ENCODE measurements at places on chromosomes 7 and 10.

DNA sequence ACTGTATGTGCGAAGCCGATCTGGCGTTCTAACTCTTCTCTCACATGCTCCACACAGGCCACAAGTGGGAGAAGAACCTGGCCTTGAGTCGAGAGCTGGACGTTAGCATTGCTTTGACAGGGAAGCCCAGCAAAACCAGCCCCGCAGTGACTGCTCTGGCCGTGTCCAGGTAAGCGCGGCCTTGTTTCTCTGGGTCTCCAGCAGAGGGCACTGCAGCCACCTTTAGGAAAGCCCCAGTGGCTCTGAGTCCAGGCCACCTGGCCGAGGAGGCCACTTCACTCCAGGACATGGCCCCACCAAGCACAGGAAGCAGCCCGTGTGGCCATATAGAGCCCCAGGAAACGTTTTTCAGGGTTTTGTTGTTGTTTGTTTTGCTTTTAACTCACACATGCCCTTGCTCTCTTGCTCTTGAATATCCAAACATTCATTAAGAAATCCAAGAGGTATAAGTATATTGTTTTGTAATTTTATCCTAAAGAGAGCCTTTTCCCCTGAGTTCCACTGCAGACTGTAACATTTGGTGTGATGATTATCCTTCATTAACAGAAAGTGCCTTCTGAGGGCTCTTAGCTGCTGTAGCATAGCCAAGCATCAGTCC, 41.8 kb upstream of the LRRC18 start:
- DNase-seq, result peak; percentile 56

- no peak for DNase-seq
These were observed 216.4 kb downstream of the CXCL12 start for GRCh38 chr10:44168478-44168877.

- DNase-seq, result peak; percentile 37
These were observed 80.6 kb downstream of the PRKAG2 start for GRCh38 chr7:151796091-151796870.

DNA sequence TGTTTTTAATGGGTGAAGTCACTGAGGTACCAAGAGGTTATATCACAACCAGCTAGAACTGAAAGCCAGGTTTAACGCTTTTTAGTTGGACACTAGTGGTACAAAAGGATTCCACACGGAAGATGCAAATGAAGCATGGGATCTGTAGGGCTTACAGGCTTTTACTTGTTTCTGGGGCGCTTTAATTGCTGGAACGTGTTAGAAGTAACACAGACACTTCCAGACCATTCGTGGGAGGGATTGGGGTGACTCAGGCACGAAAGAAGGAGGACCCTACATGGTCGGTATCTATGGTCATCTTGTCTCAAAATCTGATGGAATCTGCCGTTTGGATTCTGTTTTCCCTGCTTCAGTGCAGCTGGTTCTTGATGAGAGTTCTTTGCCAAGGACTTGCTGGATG, 1.0 kb downstream of the YKT6 start:
- no peak for DNase-seq

GRCh38 chr7:137009404-137009803, 141.0 kb downstream of the CHRM2 start:
- DNase-seq, result no peak

GRCh38 chr10:97012470-97012869, 173.3 kb downstream of the SLIT1 start:
- no peak for DNase-seq

- peak; percentile 6 for DNase-seq
These were observed 180.3 kb downstream of the SH2D4B start for GRCh38 chr10:80718024-80718423.

- DNase-seq, result no peak
These were observed 451.7 kb downstream of the PLXNA4 start for GRCh38 chr7:132124575-132124974.
